ENCODE measurements at places on chromosomes 2 and 18. TPM values are rescaled to one million over a fixed set of nuclear protein-coding genes. Genes with fewer than 3 reads are reported as not detected.

Gene CHST10
- total RNA-seq: 10.5 TPM

DNA sequence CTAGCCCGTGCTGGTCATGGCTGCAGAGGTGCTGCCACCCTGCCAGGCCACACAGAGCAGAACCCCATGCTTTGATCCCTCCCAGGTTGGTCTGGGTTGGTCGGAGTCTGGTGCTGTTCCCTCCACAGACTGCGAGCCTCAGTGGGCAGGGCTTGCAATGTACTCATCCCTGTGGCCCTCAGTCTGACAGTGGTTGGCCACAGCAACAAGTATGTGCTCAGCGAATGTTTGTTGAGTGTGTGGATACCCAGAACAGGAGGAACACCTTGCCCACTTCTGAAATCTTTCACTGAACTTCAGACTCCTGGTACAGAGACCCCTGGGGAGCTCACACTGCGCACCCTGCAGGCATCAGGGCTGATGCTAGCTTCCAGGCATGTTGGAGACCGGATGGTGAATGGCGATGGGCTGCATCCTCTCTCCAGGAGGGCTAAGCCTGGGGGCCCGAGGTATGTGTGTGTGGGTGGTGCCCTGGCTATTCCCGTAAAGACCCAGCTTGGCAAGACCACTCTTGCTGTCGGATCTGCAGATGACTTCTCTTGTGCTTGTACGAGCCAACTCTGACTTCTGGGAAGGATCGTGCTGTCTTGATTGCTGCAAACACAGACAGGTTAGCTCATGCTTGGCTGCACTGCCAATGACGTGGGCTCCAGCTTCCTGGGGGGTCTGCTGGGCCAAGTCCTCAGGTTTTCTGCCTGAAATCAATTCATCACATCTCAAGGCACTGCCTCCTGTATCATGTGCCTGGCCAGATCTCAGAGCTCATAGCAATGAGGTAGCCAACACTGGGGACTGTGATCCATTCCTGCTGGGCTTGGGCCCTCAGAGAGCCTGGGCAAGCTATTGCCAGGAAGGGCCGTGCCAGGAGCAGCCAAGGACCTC is 43.7 kb downstream of the RHOB start:
- DNase-seq: no peak

Gene ZSWIM2
- not detected for total RNA-seq

GRCh38 chr2:62663411-62663810 is 42.1 kb upstream of the EHBP1 start:
- DNase-seq: no peak

Gene MAIP1
- total RNA-seq: 32.3 TPM

Gene ALLC
- not detected for total RNA-seq

- DNase-seq: no peak
Observed at GRCh38 chr2:162300266-162300665, 18.2 kb downstream of the IFIH1 start.
